Stimulated activated naive CD8-positive, alpha-beta T cell treated with anti-CD3 and anti-CD28 coated beads, Interleukin-15, Interleukin-2, amounts not matched to agents 100 U/mL and 50 U/mL, for 24 hours (primary cell): ENCODE measurements at places on chromosomes 2 and 18.
A peak's percentile ranks its signal among the peaks of the same experiment; 100 is the strongest.

DNA sequence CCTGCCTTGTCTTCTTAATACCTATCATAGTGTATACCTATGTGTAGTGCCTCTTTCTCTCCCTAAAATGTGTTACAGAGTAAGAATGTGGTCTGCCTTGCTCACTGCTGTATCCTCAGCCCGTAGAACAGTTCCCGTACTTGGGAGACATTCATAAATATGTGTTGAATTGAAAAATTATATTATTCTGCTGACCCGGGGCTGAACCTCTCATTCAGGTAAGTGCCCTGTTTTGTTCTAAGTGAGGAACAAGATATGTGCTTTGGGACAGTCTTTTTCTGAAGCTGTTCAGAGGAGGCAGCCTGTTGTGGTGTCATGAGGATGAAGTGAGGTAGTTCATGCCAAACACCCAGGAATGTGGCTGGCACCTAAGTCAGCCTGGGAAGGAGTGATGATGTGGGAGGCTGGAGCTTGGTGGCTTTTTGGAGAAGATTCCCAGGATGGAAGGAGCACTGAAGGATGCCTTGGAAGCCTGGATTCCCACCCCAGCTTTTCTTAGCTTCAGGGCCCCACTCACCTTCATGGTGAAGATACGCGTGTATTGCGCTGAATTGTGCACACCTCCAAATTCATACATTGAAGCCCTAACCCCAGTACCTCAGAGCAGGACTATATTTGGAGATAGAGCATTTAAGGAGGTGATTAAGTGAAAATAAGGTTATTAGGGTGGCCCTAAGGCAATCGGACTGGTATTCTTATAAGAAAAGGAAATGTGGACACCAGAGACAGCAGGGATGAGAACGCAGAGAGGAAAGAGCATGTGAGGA, 166.3 kb downstream of the DDX1 start:
- no peak for DNase-seq

DNA sequence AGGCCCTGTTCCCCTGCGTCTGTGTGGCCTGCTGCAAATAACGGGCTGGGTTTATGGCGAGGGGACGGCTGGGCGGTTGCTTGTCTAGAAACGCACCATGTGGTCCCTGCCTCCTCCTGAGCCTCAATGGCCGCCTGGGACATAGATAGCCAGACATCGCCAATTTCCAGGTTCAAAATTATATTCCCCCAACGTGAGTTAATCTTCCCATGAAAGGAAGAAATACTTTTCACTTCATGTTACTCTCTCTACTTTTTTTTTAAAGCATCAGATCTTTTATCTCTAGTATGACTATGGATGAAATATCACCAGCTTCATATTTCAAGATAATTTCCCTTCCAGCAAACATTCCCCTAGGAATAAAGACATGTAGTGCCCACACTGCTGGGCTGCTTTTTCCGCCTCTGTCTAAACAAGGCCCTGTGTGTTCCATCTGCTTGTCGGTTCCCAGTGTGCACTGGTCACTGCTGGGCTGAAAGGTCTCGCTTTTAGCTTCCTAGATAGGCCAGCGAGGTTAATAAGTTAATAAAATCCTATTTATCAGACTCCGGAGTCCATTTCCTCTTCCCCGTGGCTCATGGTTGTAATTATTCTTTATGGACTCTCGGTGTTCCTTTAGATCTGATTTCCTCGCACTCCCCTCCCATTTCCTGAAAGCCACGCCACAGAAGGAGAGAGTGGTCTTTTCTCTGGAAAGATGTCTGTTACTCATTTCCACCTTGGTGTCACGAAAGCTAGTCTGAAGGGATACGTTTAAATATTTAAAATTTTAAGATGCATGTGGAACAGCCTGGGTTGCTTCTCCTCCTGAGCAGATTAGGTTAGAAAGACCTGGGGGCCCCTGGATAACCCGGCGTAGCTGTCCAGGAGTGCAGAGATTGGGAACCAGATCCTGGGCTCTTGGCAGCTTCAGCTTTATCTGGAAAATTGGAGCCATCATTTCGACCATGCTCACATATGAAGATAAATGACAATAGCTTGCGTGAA, 196.6 kb upstream of the COPS8 start:
- no peak for DNase-seq

DNA sequence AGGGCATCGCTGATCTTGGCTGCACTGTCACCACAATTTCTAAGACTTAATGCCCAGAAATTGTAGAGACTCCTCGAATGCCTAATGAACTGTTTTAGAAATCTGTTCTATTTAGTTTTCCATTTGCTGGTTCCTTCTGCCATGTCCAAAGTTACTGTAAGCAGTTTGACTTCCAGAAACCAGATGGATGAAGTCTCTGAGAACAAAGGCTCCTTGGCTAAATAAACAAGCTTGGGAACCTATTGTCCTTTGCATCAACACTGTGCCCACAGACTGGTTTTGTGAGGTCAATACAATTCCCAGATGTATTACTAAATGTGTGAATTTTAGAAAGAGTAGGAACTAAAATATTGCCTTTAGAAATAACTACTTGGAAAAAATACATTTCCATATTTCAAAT, 600.2 kb downstream of the NYAP2 start:
- no peak for DNase-seq

- no peak for DNase-seq
Observed at GRCh38 chr2:113258471-113259147, 20.1 kb downstream of the PAX8 start.

GRCh38 chr2:130307850-130308249, 34.8 kb upstream of the IMP4 start:
- DNase-seq, result no peak

GRCh38 chr2:240066489-240066888, 13.2 kb upstream of the OR6B3 start:
- DNase-seq, result no peak

DNA sequence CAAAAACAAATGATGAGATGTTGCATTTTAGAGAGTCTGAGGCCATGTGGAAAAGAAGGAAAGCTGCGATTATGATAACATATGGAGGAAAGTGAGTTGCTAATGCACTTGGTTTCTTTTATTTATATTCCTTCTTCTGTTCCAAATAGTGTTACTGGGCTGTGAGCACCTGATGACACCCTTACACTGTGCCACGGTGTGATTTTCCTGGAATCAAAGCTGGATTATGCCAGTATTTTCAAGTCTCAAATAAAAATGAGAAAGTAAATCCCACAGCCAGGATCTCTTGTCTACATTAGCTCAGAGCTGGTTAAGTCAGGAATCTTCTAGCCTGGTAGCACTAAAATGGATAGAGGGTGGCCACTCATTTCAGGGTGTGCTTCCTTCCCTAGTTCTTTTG, 670.8 kb downstream of the TDRD15 start:
- no peak for DNase-seq

- DNase-seq, result no peak
Observed at GRCh38 chr18:51767293-51767692, 569.8 kb upstream of the MEX3C start.

- DNase-seq, result no peak
Observed at GRCh38 chr2:239767021-239767905, 257.9 kb downstream of the NDUFA10 start.

GRCh38 chr2:1781291-1782080, 37.2 kb upstream of the PXDN start:
- peak; percentile 32 for DNase-seq

DNA sequence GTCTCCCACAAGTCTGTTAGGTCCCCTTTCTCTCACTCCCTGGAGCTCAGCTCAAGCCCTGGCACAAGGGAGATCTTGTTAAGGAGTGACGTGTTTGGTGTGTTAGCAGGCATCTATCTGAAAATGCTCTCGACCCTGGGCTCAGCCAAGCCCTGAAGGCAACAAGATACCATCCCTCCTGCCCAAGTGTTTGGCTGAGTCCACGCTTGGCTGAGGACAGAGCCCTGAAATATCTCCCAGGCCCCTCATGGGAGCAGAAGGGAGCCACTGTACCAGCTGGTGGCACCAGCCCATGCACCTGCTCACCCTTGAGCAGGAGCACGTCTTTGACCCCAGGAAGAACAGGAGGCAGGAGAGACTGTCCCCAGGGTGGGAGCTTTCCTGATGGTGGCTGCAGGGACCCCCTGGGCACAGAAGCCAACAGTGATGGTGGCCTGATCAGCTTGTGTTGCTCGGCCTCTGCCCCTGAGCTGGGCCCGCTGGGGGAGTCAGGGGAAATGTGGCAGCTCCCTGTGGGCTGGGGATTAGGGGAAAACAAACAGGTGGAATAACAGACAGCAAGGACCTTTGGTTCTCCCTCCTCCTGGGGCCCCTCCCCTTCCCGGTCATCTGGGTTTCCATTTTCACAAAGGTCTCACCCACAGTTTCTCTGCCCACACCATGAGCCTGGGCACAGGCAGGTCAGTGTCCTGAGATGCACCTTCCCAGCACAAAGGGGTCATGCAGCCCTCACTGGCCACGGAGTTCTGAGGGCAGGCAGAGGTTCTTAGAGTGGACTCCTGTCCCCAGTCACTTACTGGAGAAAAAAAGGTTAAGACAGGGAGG, 91.6 kb downstream of the RHOB start:
- no peak for DNase-seq

DNA sequence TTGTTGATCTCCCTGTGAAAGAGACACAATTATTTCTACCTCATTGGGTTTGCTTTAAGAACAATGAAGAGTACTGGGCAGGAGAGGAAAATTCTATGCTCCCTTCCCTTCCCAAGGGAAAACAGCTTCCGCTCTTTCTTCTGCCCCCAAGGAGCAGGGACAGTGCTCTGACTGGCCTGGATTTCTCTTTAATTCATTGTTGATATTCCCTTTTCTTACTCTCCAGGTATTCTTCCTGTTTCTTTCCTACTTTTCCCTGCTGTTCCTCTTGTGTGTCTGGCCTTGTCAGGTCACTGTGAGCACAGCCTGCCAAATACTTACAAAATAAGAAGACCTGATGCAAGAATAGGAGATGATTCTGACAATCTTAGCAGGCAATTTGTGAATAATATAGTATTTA, 49.6 kb upstream of the SPAG16 start:
- no peak for DNase-seq

DNA sequence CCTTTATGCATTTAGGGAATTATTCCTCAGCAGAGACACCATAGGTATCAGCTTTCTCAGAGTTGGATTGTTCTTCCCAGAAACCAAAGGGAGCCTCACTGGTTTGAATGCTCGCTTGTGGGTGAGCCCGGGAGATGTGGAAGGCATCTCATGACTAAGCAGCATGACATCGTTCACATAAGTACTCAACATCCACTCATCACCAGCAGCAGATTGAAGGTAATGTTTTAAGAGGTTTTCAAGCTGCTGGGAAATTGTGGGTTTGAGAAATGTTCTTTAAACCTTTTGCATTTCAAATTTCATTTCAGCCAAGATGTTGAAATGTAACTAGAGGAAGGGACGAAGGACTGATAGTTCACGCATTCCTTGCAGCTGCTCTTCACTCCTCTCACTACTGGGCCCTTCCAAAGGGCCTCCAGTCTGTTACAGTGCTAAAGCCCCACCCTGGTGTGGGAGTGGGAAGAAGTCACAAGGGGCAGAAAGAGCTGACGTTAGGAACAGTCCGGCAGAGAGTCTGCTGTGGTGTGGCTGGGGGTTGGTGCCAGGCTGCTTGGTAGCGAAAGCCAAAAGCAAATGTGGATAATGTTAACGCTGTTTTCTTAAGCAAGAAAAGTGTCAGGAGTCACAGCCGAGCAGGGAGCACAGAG, 324.5 kb upstream of the EPHA4 start:
- DNase-seq, result no peak

DNA sequence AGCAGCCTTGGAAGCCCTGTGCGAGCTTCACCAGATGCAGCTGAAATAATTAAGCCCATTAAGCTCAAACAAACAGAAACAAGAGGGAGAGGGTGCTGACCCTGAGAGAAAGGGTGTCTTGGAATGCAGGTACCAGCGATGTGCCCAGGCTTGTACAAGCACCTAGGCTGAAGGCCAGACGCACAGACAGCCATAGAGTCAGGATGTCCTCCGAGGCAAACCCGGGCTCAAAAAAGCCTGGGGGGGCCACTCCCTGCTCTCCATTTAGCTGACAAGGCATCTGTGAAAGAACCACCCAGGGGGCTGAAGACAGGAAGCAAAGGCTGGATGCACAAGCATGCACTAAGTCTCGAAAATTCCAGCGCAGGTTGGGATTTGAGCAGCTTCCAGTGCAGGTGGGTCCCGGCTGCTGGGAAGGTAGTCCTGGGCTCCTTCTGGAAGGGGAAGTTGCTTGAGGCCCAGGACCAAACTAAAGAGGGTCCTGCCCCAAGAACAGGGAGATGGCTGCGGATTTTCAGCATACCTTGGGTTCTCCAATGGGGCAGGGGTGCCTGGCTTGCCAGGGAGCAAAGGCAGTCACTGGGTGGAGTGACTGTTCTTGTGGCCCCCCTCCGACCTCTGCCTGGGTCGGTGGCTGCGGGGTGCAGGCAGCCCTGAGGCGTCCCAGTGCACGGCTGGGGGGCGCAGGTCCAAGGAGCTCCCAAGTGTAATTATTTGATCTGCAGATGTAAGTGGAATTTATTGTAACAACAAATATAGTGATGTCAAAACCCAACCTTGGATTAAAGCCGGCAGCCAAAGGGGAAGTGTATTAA, 5.9 kb downstream of the GBX2 start:
- no peak for DNase-seq

DNA sequence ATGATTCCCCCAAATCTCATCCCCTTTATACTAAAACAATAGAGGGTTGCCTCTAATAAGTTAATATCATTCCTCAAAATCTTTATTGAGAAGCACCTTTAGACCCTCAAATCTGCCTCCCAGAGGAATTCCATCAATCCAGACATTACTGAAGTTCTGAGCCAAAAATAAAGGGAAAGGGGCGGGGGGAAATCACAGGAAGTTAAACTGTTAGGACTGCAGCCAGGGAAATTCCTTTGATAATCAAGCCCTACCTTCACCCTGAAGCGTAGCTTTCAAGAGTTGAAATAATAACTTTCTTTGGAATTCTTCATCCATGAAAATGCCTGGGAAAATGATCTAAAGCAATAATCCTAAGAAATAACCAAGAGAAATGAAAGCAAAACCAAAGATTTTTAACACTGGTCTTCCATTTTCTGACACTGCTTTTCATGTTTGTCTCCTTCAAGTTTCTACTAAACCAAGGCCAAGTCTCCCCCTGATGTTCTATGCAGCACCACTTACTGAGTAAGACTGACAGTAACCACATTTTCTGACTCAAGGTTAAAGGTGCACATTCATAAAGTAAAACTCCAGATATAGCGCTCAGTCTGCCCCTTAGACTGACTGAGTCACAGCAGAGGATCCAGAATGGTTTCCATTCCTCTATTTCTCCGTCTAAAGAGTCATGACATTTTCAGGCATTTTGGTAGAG, 78.2 kb downstream of the TCF4 start:
- no peak for DNase-seq

DNA sequence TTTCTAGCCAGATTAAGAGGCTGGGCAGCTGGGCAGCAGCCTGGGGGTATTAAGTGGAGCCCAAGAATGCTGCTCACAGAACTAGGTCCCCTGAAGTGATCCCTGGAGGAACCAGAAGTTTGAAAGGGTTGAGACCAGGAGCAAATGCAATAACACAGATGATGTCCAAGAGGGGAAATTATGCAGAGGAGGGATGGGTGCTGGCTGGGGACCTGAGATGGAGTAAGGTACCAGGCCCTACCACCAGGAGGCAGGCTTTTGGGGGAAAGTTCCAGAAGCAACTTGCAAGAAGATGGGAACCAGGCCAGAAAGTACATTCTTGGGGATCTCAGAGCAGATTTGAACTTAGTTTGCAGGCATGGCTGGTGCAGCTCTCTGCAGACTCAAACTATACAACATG, 175.1 kb downstream of the NCK2 start:
- DNase-seq, result peak; percentile 55

DNA sequence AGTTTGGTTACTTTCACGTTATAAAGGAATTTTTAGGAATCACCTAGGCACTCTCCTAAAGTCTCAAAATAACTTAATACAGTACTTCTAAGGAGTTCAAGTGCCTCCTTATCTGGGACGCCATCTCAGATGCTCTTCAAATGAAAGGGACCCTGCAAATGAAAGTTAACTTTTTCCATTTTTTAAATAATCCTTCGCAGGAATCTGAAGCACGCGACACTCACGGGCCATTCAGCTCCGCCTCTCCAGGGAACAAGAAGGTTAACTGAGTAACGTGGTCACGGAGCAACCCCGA, 537 bp upstream of the ZC3H15 start:
- no peak for DNase-seq
